CD8-positive, alpha-beta memory T cell (primary cell): ENCODE measurements at places on chromosomes 13 and 19. TPM values are rescaled to one million over a fixed set of nuclear protein-coding genes. Genes with fewer than 3 reads are reported as not detected.

The SELENOV gene
- not detected for total RNA-seq

The TMPRSS9 gene
- not detected for total RNA-seq

The ZNF563 gene
- 2.8 TPM for total RNA-seq

The ERFL gene
- 1.4 TPM for total RNA-seq

The ZNF135 gene
- 1.0 TPM for total RNA-seq

The IFNL1 gene
- total RNA-seq, result not detected

The ATP4A gene
- total RNA-seq, result not detected

The SH2D3A gene
- 21.3 TPM for total RNA-seq

The LGALS14 gene
- total RNA-seq, result not detected

The PLPPR3 gene
- total RNA-seq, result not detected

The DHRS12 gene
- 7.1 TPM for total RNA-seq

DNA sequence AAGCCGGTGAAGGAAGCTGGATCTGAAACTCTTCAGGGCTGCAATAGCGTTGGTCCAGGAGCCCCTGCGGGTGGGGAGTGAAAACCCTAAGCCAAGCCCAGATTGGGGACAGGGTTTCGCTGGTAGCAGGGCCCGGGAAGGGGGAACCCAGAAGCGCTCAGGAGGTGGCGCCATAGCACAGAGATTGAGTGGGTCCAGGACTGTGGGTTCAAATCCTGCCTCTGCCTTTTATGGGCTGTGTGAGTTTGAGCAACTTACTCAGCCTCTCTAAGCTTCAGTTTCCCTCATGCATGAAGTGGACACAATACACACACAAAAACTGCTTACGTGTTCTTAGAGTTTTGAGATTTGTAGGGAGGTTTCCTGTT is 8.3 kb upstream of the SYCN start:
- no peaks in the 10 kb centered on the region for H3K4me1 ChIP-seq
- H3K27ac ChIP-seq, result no peak overlapping the region
- H3K27me3 ChIP-seq, result no peaks in the 10 kb centered on the region
- H3K4me3 ChIP-seq, result no peak overlapping the region

DNA sequence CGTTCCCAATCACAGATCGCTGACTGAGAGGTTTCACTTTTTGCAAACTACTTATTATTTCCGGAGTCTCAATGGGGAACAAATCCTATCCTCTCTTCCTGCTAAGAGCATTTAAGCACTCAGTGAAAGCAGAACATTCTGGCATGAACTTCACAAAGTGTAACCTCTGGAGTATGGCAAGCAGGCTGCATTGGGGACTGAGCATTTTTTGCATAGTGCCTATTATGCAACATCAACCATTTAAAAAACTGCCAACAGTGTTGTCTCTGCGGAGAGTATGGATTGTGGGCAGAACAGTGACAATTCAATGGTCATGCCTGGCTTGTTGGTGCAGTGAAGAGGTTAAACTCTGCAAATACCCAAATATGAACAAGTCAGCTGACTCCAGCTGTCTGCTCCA is 484.6 kb downstream of the OLFM4 start:
- H3K4me3 ChIP-seq, result no peak overlapping the region
- H3K4me1 ChIP-seq, result no peaks in the 10 kb centered on the region
- H3K27me3 ChIP-seq, result no peaks in the 10 kb centered on the region

DNA sequence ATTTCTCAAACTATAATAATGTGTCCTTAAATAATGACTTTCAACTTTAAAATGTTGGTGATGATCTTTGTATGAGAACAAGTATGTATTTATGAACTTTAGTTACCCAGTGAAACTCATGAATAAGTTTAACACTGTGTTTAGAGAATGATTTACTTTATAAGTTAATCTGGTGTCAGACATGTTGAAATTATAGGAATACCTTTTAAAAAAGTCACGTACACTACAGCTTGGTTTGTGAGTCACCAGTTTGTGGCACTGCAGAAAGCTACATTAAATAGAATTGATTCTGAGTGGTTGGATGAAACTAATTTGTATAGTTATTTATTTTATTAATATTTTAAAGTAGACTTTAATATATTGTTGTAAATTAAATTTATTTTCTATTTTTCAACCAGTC is 1366.2 kb upstream of the PCDH20 start:
- no peak overlapping the region for H3K4me3 ChIP-seq
- H3K36me3 ChIP-seq, result no peaks in the 10 kb centered on the region
- H3K27ac ChIP-seq, result no peak overlapping the region
- no peaks in the 10 kb centered on the region for H3K27me3 ChIP-seq

DNA sequence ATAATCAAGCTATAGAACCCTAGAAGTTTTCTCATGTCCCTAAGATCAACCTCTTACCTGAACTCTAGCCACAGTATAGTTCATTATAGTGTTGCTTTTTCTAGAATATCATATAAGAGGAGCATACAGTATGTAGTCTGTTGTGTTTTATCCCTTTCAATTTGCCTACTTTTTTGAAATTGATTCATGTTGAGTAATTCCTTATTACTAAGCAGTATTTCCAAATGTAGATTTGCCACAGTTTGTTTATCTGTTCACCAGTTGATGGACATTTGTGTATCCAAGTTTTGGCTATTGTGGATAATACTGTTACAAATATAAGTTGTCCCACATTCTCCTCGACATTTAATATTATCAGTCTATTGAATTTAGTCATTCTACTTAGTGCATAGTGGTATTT is 138.0 kb downstream of the LMO7 start:
- no peaks in the 10 kb centered on the region for H3K36me3 ChIP-seq
- no peaks in the 10 kb centered on the region for H3K27me3 ChIP-seq

GRCh38 chr13:110415669-110416068 is 108.6 kb downstream of the COL4A2 start:
- H3K27ac ChIP-seq, result no peak overlapping the region
- DNase-seq, result no peak
- no peaks in the 10 kb centered on the region for H3K4me1 ChIP-seq
- no peaks in the 10 kb centered on the region for H3K36me3 ChIP-seq
- H3K4me3 ChIP-seq, result no peak overlapping the region
- peaks cover 22% of the 10 kb centered on the region for H3K27me3 ChIP-seq

GRCh38 chr13:48819899-48820298 is 155.8 kb upstream of the FNDC3A start:
- no peak overlapping the region for H3K27ac ChIP-seq
- peaks cover 13% of the 10 kb centered on the region for H3K4me1 ChIP-seq
- no peak overlapping the region for H3K4me3 ChIP-seq
- DNase-seq, result no peak

GRCh38 chr13:77185721-77186120 is 141.2 kb downstream of the MYCBP2 start:
- H3K4me1 ChIP-seq, result no peaks in the 10 kb centered on the region
- no peak overlapping the region for H3K27ac ChIP-seq
- peaks cover 30% of the 10 kb centered on the region for H3K36me3 ChIP-seq
- no peaks in the 10 kb centered on the region for H3K27me3 ChIP-seq

- H3K36me3 ChIP-seq, result no peaks in the 10 kb centered on the region
- no peaks in the 10 kb centered on the region for H3K4me1 ChIP-seq
- DNase-seq, result no peak
- H3K27me3 ChIP-seq, result no peaks in the 10 kb centered on the region
Measured at GRCh38 chr13:30863231-30863630, 42.8 kb upstream of the MEDAG start.

GRCh38 chr19:35431145-35431807 is 16.8 kb upstream of the FFAR2 start:
- H3K4me3 ChIP-seq, result no peak overlapping the region
- no peak overlapping the region for H3K27ac ChIP-seq

DNA sequence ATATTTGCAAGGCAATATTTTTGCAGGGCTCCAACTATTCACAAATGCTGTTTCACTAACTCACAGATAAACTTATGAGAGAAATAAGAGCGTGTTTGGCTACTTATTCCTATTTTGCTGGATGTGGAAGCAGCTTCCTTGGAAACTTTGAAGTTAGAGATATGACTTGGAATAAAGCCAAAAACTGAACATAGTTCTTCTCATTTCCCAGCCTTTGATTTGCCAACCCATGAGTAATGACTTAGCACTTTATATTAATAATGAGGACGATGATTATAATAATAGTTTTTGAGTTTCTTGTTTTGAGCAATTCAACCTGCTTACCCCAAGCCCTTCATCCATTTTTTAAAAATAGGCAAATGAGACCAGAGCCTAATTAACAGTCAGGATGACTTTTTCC is 47.7 kb downstream of the SLC10A2 start:
- DNase-seq, result no peak
- no peaks in the 10 kb centered on the region for H3K36me3 ChIP-seq
- H3K4me1 ChIP-seq, result no peaks in the 10 kb centered on the region
- H3K4me3 ChIP-seq, result no peak overlapping the region
- H3K27ac ChIP-seq, result no peak overlapping the region

DNA sequence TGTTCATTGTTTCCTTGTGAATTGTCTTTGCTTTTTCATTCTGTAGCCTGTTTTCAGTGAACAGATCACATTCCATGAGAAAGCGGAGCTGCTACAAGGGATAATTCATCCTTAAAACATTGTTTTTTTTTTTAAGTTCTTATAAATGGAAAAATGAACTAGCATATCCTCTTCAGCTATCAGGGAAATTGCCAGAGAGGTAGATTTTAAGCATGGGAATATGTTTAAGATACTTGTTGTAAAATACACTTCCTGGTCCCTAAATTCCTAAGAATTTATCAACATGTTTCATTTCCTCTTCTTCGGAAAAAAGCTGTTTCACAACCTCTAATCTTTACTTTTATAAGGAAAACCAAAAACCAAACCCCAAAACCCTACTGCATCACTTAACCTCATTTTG is 238.0 kb downstream of the POSTN start:
- H3K36me3 ChIP-seq, result no peaks in the 10 kb centered on the region
- no peak for DNase-seq
- H3K4me1 ChIP-seq, result no peaks in the 10 kb centered on the region
- H3K27ac ChIP-seq, result no peak overlapping the region
- no peaks in the 10 kb centered on the region for H3K27me3 ChIP-seq

GRCh38 chr19:22627526-22627925 is 6.6 kb upstream of the ZNF492 start:
- no peak overlapping the region for H3K4me3 ChIP-seq
- no peaks in the 10 kb centered on the region for H3K36me3 ChIP-seq
- H3K27me3 ChIP-seq, result no peaks in the 10 kb centered on the region
- no peak for DNase-seq
- H3K4me1 ChIP-seq, result no peaks in the 10 kb centered on the region

GRCh38 chr19:21603431-21604231 is 98.2 kb downstream of the ZNF429 start:
- DNase-seq, result no peak
- H3K27me3 ChIP-seq, result no peaks in the 10 kb centered on the region
- H3K36me3 ChIP-seq, result no peaks in the 10 kb centered on the region
- peaks cover 6% of the 10 kb centered on the region for H3K4me1 ChIP-seq

DNA sequence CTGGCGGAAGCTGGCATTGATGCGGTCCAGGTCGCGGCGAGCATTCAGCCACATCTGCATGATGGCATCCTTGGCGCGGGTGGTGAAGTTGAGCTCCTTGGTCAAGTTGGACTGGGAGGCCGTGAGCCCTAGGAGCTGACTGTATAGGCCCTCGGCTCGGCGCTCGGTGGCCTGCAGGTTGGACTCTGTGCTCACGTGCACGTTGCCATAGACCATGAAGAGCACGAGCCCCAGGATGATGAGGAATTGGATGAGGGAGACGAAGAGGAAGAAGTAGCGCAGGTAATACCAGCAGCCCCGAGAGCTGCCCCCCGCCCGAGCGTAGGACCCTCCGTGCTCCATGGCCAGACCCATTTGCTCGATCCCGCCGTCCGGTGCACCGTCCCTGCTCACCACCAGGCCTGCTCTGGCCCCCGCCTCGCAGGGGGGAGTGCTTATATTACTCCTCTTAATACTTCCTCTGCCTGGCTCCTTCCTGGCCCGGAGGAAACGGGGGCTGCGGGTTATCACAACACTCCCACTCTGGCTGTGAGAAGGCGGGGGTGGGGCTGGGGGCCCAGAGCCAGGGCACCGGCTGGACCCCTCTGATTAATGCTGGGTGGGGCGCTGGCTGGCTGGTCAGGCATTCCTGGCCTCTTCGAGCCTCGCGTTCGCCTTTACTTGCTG is at the start of gene PLVAP:
Gene PLVAP, minus strand, starts transcription at position 408 of the 666 bp plus-strand sequence. Its CDS starts 54 bp downstream, at position 354.
- no peaks in the 10 kb centered on the region for H3K27me3 ChIP-seq
- no peak within 1 kb of the TSS for H3K4me3 ChIP-seq
- H3K4me1 ChIP-seq, result no peaks in the 10 kb centered on the region
- H3K36me3 ChIP-seq, result no peaks in the 10 kb centered on the region
- no peak within 1 kb of the TSS for H3K27ac ChIP-seq
- no peak for DNase-seq

- H3K27ac ChIP-seq, result no peak overlapping the region
- H3K4me1 ChIP-seq, result peaks cover 1% of the 10 kb centered on the region
- no peak overlapping the region for H3K4me3 ChIP-seq
- no peak for DNase-seq
- no peaks in the 10 kb centered on the region for H3K27me3 ChIP-seq
- H3K36me3 ChIP-seq, result no peaks in the 10 kb centered on the region
Measured at GRCh38 chr19:46813839-46814358, 25.5 kb upstream of the SLC1A5 start.

GRCh38 chr13:66347486-66348117 is 882.5 kb downstream of the PCDH9 start:
- H3K27ac ChIP-seq, result no peak overlapping the region
- H3K36me3 ChIP-seq, result no peaks in the 10 kb centered on the region
- no peaks in the 10 kb centered on the region for H3K27me3 ChIP-seq
- DNase-seq, result no peak
- H3K4me3 ChIP-seq, result no peak overlapping the region

GRCh38 chr13:106186366-106187030 is 349.0 kb downstream of the EFNB2 start:
- no peak overlapping the region for H3K27ac ChIP-seq
- no peaks in the 10 kb centered on the region for H3K36me3 ChIP-seq
- DNase-seq, result no peak
- no peaks in the 10 kb centered on the region for H3K27me3 ChIP-seq
- H3K4me3 ChIP-seq, result no peak overlapping the region

DNA sequence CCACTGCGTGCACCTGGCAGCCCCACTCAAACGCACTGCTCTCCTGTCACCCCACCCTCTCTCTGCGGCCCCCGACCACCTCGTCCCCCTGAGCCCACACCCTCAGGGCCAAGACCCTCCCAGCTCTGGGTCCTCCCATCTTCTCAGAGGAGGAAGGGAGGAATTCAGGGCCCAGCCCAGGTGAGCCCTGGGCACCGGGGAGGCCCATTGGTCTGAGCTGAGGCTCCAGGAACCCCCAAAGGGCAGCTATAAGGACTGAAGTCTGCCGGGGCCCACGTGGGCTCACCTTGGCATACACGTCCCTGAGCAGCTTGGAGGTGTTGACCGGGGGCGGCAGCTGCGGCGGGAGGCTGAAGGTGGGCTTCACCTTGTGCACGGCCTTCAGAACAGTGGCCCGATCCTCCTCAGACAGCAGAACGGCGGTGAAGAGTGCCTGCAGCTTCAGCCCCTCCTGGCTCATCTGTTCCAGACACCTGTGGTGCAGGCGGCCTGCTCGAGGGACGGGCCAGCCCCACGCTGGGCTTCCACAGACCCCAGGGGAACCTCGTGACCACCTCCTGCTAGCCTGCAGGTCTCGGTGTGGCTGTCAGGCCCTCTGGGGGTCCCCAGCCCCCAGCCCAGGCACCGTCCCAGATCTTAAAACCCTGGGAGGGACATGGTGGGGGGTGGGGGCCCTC is 8.8 kb downstream of the POLRMT start:
- no peaks in the 10 kb centered on the region for H3K27me3 ChIP-seq
- H3K4me1 ChIP-seq, result no peaks in the 10 kb centered on the region
- H3K27ac ChIP-seq, result no peak overlapping the region
- H3K4me3 ChIP-seq, result no peak overlapping the region
